ENCODE measurements at places on chromosomes 5 and 9.

GRCh38 chr5:171093598-171093997 is 215.4 kb upstream of the TLX3 start:
- no peak for DNase-seq

DNA sequence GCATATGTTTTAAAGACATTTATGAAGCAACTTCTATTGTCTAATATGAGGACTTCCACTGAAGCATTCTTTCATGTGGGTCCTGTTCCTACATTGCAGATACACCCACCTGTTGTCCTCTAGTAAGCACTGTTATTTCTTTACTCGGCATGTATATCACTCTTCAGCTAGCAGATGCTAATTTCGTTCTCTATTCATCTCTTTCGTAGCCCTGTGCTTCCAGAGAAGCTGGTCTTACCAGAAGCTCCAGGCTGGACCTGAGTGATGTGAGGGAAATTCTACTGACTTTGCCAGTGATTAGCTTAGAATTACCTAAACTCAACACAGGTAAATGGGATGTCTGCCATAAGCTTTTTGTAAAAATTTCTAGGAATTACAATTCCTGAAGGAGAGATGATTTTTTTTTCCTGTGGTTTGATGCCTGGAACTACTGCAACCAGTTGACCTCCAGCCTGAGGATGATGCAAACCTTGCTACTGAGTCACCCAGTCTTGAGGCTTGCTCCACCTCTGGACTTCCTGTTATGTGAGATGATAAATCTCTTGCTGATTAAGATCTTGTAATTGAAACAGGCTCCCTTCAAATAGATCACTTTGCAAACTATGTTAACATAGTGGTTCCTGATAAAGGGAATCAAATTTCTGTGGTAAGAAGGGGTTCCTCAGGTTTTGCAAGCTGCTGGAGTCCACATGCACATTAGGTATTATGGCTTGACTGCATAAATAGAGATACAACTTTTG is 52.2 kb upstream of the SPINK5 start:
- DNase-seq = no peak

DNA sequence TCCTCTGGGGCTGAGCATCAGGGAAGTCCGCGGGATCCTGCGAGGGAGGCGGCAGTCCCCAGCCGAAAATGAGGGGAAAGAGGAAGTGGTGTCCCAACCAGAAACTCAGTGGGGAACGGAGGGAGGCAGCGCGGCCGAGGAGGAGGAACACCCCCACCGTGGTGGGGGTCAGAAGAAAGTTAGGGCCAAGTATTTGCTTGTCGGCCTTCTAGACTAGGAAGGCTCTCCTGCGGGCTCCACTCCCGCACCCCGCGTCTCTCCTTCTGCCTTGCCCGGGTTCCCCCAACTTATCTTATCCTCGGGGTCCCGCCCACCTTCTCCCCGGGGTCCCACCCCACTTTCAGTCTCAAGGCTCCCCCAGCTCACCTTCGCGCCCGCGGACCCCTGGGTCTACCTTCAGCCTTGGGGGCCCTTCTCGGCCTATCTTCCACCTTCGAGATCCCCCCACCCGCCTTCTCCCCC is 557 bp upstream of the PHF2 start:
- DNase-seq = no peak

- no peak for DNase-seq
Measured at GRCh38 chr5:9617221-9617620, 12.9 kb downstream of the TAS2R1 start.

Data from SK-N-MC (cell line).